ENCODE measurements at places on chromosomes 11 and 22.

DNA sequence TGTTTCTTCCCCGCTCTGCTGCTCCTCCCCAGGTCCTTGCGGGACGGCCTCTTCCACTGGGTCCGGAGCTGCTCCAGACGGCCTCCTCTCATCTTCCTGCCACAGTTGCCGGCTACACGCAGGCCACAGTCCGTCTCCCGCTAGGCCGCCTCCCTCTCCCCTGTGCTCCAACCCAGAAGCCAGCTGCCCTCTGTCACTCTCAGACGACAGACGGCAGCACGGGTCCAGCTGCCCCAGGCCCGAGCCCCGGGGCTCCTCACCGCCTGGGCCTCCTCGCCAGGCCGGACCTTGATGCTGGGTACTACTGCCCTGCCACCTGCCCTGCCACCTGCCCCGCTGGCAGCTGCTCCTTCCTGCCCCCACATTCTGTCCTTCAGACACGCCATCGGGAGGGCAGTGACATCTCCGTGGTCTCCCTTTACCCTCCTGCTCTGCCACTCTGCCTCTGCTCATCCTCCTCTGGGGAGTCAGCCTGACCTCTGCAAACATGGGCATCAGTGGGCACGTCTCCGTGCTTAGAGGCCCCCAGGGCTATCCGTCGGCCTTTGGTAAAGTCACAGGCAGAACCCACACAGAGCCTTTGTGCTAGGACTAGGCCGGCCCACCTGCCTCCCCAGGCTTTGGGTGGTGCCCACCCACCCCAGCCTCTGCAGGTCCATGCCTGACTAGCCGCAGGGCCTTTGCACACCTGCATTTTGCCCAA is 43.1 kb upstream of the TH start:
- no peak for DNase-seq

DNA sequence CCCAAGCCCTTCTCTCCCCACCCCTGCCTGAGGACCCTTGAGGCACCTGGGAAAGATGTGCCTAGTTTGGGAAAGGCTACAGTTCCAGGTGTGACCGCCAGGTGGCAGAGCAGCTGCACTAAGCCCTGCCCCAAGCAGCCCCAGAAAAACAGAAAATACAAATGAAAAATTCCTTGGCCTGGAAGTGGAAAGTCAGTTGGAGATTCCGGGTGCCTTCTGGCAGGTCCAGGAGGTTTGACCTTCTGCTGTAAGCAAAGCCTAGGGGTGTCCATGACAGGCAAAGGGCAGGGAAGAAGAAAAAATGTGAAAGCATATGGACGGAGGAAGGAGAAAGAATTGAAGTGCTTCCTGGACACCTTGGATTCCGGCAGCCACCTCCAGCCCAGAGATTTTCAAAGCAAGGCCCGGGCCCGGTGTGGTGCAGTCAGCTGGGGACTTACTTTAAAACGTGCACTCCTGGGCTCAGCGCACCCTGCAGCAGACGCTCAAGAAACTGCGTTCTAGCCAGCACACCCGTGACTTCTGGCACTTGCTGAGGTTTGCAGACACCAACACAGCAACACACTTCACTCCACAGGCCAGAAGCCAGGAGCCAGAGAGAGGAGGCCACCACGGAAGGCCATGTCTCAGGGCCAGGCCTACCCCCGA is 37.3 kb upstream of the SLC22A12 start:
- peak; percentile 52 for DNase-seq

DNA sequence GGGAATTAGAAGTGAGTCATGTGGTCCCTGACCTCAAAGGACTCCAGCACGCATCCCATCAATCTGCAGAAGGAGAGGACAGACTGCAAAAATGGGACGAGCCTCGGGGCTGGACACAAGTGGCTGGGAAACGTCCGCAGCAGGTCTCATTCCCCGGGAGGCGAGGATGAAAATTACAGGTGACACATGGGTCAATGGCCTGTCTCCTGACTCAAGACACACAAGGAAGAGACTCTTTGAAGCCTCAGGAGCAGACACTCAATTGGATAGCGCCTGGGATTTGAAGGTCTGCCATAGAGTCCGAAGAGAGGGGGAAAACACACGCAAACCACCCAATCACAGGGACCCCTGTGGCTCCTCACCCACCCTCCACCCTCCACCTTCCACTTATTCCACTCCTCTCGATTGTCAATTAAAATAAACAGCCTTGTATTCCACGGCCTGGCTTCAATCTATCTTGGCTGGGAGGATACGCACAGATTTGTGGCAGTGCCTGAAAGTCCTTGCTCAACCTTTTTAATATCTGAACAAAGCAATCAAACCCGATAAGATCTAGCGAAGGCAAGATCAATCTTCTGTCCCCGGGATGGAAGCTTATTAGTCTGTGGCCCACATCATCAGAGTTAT is 101.8 kb upstream of the CADM1 start:
- no peak for DNase-seq

DNA sequence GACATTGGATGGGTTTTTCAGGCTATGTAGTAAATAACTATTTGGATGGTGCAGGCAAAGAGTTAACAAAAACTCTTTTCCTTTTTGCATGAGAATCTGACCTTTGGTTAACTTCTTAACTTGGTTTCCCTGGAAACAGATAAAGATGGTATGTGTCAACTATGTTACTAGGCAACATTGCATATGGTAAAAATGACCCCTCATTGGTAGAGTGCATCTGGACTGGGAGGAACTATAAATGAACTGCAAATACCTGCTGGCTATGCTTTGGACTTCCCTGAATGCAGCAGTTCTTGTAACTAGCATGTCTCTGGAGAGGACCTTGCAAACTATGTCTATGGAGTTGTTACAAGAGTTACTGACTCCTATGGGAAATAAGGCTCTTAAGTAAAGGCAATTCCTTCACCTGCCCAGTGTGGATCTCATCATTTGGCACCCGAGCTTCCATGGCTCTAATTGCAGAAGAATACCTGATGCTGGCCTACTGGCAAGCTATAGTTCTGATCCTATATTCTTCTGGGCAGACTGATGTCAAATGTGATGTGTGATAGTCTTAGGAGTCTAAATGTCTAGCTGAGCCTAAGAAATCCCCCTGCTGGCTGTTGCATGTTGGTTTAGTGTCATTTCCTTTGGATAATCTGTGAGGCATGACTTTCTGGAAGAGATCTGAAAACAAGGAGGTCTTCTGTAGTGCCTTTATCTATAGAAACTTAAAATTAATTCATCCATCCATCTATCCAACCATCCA is 126.7 kb upstream of the MTMR2 start:
- no peak for DNase-seq

GRCh38 chr11:64379817-64380709 is 21.1 kb downstream of the RPS6KA4 start:
- no peak for DNase-seq

DNA sequence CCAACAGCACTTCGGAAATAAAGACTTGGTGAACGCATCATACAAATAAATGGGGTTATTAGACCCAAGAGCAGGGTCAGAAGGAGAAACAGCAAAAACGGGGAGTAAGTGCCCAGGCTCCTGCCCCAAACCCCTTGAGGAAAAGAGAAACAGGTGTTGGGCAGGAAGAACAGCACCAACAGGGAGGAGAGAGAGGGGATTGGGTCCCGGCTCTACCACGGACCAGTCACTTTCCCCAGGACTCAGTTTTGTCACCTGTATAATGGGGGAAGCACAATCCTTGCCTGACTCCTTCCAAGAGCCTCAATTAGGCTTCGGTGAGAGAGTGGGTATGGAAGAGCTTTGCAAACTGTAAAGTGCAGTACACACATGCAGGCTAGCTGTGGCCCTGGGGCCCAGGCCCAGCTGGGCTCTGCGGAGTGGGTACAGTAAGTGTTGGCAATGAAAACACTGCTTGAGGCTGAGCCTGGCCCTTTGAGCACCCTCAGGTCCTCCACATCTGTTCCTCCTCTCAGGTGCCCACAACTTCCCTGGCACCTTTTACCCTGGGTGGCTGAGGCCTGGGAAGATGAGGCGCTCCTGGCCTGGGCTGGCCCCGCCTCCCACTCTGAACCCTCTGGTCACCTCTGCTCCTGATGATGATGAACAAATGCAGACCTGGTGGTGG is 8.9 kb downstream of the SLC29A2 start:
- no peak for DNase-seq

GRCh38 chr11:3615998-3616397 is 25.8 kb downstream of the ART5 start:
- DNase-seq, result no peak

- no peak for DNase-seq
These were observed 79.4 kb downstream of the RBMXL2 start for GRCh38 chr11:7167976-7168740.

GRCh38 chr22:46572911-46573780 is 35.7 kb upstream of the CELSR1 start:
- no peak for DNase-seq
